ENCODE measurements at places on chromosomes 11 and 22.
A peak's percentile ranks its signal among the peaks of the same experiment; 100 is the strongest.

- DNase-seq: peak; percentile 71
Observed at GRCh38 chr11:48008951-48009270, 28.6 kb downstream of the PTPRJ start.

GRCh38 chr22:48258811-48259210, 1496.4 kb downstream of the TBC1D22A start:
- DNase-seq: no peak

GRCh38 chr11:36229091-36229705, 60.0 kb downstream of the COMMD9 start:
- no peak for DNase-seq

DNA sequence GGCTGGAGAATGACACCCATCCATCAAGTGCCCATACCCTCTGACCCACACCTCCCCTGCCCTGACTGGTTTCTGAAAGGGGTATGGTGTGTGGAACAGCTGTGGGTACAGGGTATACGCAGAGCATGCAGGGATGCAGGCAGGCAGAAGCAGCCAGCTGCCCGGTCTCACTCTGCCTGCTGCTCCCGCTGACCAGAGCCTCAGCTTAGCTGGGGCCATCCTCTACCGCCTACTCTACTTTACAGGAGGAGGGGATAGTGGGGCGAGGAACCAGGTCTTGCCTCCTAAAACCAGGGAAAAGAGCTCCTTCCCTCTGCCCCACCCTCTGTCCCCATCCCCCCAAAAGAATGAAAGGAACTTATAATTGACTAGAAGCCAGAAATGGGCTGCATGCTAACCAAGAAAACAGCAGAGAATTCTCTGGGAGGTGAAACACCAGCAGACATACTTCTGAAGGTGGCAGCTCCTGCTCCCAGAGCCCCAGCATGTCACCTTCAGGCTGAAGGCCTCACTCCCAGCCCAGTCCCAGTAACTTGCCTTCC, 13.0 kb upstream of the CHRM4 start:
- no peak for DNase-seq

DNA sequence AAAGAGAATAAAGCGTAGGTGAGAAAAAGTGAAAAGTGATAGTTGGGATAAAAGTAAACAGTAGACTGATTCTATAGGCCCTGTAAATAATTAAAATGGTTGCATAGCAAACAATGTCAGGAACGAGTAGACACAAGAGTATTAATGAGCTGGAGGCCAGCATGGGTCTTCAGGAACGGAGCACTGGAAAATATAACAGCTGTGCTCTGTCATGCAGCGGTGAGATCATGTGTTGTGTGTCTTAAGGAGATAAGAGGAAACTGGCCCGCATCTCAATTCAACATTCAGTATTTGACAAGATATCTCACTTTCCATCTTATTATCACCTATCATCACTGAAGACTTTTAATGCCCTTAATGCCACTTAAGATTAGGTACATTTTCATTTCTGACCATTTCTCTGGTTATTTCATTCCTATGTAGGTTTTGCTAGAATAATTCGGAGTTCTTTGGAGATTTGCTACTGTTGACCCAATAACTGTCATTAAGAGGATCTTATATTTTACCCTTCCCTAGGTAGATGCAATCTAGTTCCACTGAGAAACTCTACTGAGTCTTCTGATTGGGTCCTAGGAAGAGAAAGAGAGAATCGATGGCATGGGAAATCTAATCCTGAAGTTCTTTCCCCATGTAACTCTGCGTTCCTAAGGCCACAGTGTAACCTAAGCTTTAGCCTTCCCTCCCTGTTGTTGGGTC, 35.5 kb upstream of the VWA5A start:
- DNase-seq: no peak

GRCh38 chr11:122020902-122021301, 95.1 kb downstream of the BLID start:
- no peak for DNase-seq

GRCh38 chr22:30445438-30446145, 20.0 kb downstream of the MTFP1 start:
- DNase-seq: no peak

DNA sequence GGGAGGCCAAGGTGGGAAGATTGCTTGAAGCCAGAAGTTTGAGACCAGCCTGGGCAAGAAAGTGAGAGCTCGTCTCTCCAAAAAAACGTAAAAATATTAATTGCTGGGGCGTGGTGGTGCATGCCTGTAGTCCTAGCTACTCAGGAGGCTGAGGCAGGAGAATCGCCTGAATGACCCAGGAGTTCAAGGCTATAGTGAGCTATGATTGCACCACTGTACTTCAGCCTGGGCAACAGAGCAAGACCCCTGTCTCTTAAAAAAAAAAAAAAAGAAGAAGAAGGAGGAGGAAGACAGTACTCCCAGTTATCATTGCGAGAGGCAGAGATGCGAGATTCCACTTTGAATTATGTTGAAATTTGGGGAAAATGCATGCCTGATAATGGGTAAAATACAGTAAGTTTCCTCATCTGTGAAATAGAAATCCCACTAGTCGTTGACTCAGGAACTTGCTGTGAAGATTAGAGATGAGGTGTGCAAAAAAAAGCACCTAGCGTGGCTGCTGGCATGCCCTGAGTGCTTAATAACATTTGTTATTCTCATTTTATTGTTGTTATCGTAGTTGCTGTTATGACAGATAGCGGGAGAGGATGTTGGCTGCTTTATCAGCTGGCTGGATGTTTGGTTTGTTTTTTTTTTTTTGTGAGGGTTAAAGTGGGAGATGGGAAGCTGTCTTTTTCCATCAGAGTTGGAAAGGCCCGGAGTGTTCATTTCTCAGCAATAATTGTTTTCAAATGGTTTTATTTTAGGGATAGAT, 33.4 kb downstream of the BCR start:
- no peak for DNase-seq

DNA sequence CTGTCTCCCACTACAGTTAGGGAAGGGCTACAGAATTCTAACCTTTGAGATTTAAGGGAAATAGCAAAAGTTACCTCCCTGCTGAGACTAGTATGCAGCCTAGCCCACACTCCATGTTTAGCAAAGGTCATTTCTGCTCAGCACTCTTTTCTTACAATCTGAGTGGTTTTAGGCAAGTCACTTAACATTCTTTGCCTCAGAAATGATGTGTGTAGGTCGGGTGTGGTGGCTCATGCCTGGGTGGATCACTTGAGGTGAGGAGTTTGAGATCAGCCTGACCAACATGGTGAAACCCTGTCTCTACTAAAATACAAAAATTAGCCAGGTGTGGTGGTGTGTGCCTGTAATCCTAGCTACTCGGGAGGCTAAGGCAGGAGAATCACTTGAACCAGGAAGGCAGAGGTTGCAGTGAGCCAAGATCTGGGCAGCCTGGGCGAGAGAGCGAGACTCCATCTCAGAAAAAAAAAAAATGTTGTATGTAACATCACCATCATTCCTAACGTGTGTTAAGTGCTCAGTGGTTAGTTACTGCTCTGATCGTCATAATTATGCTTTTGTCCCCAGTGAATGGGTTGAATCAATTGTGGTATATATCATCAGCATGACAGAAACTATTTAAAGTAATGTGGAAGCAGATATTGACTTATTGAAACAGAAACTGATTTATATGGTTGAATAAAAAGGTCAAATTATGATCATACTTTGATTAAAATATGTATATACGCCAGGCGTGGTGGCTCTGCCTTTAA, 55.0 kb downstream of the COPB1 start:
- DNase-seq: no peak

DNA sequence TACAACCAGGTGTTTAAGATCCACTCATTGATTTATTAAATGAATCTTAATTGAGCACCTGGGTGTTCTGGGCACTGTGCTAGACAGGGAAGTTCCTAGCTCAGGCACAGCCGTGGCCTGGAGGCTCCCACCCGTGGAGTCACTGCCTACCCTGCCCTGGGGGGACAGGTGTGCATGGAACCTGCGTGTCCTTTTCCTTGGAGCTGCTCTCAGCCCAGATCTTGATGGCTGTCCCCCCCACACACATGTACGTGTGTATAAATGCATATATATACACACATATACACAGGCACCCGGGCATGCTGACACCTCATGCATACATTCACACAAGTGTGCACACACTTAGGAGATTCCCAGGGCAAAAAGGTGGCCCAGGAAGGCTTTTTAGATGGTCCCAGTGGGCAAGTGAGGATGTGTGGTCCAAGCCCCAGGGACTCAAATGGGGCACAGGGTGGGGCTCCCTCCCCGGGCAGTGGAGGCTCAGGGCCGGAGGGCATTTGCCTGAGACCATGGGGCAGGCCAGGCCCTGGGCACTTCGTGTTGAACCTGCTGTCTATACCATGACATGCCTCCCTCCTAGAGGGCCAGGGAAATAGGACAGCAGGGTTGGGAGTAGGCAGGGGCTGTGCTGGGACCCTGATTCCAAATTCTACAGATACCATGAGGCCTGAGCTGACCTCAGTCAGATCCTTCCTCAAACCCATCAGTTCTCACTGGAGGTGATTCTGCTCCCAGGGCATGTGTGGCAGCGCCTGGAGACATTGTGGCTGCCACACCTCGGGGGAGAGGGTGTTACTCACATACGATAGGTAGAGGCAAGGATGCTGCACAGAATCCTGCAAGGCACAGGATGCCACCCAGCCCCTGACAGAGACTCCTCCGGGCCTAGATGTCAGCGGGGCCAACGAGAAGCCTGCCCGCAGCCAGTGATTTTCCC, 77.8 kb downstream of the BCR start:
- no peak for DNase-seq

DNA sequence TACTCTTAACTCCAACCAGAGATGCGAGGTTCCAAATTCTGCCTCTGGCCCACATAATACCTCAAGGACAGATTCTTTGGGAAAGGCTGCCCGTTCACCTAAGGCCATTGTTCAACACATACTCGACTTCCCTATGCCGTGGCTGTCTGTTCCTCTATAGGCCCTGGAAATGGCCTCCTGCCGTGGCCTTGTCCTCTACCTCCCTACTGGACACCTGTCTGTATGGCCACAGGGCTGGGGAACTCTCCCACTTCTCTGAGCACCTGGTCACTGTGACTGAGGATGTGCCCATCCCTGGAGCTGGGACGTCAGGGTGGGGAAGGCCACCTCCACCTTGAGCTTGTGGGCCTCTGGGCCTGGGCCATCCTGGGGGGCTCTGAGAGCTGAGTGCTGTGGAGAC, 340.5 kb upstream of the B3GAT1 start:
- no peak for DNase-seq

DNA sequence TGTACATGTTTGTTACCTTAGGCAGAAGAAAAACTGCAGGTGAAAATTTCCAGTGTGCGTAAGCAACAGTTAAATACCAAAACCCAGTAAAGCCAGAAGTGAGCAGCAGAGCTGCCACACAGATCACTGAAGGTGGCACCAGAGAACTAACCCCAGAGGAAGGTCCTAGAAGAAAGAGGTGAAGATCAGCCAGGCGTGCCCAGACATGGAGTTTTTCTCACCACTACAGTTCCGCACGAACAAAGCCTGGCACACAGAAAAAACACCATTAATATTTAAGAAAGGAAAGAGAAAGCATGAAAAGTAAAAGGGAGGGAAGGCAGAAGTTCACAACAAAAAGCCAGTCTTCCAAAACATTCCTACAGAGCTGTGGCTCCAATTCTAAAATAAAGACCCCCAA, 60.7 kb downstream of the STK33 start:
- no peak for DNase-seq

- DNase-seq: no peak
Observed at GRCh38 chr11:43119275-43119970, 192.4 kb upstream of the API5 start.

DNA sequence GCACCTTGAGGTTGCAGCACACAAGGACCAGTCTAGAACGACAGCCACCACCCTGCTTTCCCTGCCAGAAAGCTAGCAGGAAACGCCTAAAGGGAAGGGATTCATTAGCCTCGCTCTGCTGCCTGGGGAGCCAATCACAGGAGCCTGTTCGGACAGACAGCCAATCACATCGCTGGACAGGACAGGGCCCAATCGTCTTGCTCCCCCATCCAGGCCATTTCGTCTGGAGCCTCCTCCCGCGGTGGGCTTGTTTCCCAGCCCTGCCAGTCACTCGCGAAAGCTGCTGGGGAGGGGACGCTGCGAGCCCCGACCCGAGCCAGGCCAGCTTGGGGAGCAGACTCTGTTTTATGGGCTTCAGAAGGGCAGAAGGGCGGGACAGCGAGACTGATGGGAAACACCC, 79.8 kb upstream of the NCAM1 start:
- DNase-seq: no peak

DNA sequence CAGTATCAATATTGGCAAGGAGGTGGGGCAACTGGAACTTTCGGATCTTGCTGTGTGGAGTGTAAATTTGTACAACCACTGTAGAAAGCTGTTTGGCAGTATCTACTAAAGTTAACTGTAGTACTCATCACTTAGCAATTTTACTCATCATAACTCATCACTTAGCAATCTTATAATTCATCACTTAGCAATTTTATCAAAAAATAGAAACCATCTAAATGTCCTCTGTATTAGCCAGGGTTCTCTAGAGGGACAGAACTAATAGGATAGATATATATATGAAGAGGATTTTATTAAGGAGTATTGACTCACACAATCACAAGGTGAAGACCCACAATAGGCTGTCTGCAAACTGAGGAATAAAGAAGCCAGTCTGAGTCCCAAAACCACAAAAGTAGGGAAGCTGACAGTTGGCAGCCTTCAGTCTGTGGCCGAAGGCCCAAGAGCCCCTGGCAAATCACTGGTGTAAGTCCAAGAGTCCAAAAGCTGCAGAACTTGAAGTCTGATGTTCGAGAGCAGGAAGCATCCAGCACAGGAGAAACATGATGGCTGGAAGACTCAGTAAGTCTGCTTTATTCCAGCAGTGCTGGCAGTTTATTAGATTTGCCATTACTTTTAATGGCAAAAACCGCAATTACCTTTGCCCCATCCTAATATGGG, 92.9 kb upstream of the USP47 start:
- no peak for DNase-seq

GRCh38 chr11:45079943-45080719, 66.3 kb upstream of the PRDM11 start:
- DNase-seq: peak; percentile 65

- DNase-seq: no peak
Observed at GRCh38 chr11:76831686-76832310, 28.9 kb upstream of the ACER3 start.

DNA sequence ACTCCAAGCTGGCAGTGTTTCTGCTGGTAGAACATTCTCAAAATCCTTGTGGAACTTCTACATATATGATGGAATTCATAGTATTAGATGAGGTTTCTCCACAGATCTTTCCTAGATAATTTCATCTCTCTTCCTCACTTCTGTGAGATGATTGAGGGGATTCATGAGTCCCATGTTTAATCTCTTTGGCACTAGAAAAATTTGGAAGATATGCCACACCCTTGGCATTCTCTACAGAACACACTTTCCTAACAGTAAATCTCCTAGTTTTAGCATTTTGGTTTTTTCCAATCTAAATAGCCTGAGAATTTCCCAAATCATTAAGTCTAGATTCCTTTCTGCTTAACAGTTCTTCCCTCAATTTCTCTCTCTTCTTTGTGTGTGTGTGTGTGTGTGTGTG, 35.3 kb downstream of the MED15 start:
- DNase-seq: no peak
